SJCRH30 (cell line): ENCODE measurements at places on chromosomes 3 and 15. TPM values are rescaled to one million over a fixed set of nuclear protein-coding genes. Genes with fewer than 3 reads are reported as not detected.

DNA sequence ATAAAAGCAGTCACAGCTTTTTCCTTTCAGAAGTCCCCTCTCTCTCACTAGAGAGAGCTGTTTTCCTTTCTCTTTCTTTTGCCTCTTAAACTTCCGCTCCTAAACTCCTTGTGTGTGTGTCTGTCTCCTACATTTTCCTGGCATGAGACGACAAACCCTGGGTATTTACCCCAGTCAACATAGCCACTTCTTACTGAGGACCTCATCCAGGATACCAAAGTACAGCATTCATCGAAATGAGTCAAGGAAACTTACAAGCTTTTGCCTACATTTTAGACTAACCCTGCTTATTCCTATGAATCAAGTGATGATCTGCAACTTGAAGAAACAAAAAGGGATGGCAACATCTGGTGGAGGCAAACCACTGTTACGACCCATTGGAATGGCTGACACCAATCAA, 16.7 kb downstream of the PATL2 start:
- no peak for DNase-seq

DNA sequence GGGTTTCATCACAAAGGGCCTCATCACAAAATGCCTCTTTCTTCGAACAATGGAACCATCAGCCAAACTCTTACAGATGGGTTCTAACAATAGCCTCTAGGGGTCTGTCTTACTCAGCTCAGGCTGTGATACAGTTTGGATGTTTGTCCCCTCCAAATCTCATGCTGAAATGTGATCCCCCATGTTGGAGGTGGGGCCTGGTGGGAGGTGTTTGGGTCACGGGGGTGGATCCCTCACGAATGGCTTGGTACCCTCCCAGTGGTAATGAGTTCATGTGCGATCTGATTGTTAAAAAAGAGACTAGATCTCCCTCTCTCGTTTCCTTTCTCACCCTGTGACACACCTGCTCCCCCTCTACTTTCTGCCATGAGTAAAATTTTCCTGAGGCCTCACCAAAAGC, 47.9 kb upstream of the LIPC start:
- DNase-seq = peak; percentile 24

DNA sequence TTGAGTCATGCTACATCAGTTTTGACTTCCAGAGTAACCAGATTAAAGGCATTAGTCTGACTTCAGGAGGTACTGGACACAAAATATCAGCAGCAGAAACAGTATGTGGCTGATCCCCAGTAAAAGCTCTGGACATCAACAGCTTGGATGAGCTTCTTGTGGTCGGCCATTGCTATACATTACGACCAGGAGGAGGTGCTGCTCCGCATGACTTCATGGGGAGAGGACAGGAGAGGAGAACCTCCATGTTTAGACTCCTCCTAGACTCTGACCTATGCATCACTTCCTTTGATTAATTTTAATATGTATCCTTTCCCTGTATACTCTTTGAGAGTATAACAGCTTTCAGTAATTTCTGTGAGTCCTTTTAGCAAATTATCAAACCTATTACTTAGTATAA, 285.6 kb upstream of the ARHGEF26 start:
- no peak for DNase-seq

Gene NANOGP8
- total RNA-seq = not detected in 2 replicates

Gene IL12A
- 0.05 TPM in 1 of 2 replicates, not detected in the other for total RNA-seq
